ENCODE measurements at places on chromosomes 3 and 15.
A peak's percentile ranks its signal among the peaks of the same experiment; 100 is the strongest.

- no peak for DNase-seq
These were observed 658.4 kb upstream of the NECTIN3 start for GRCh38 chr3:110413266-110413665.

DNA sequence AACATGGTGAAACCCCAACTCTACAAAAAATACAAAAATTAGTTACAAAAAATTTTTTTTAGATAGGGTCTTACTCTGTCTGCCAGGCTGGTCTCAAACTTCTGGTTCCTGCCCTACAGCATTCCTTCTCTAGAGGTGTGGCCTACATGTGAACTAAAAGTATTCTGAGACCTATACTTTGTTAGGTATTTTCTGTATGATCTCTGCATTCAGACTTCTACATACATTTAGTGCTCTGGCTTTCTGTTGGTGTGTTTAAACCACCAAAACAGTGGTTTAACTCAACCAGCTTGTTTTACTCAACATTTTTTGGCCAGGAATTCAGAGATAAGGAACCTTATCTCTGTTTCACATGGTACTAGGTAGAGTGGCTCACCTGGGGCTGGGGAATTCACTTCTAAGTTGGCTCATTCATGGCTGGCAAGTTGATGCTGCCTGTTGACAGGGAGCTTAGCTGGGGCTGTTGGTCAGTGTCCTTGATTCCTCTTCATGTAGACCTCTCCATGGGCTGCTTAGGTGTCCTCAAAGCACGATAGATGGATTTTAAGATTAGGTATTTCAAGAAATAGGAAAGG, 41.4 kb upstream of the BSN start:
- no peak for DNase-seq

DNA sequence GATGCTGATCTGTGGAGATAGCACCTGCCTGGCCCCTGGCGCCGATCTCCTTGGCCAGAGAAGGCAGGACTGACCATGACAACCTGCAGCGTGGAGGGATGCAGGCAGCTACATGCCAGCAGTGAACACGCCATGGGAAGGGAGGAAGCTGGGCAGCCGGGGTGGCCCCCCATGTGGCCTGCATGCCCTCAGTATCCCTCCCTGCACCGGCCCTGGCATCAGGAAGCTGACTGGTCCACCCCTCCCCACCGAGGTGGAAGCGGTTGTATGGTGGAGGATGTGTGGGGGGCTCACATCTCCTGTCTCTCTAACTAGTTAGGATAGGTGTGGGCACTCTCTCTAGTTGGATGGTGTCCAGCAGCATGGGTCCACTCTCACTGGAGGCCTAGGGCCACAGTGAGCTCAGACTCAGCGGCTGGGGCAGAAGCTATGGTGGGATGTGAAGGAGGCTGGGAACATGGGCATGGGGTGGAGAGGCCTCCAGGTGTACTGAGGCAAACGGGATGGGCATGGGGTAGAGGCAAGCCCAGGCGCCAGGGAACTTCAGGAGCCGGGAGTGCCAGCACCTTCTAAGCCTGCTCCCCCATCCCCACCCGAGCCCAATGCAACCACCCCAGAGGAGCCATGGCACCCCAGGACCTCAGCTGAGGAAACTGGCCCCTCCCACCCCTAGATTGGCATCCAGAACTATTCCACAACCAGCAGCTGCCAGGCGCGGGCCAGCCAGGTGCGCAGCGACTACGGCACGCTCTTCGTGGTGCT, 1.8 kb upstream of the ABTB1 start:
- DNase-seq = no peak

- peak; percentile 28 for DNase-seq
These were observed 2.5 kb downstream of the ARHGAP31 start for GRCh38 chr3:119296727-119297122.

DNA sequence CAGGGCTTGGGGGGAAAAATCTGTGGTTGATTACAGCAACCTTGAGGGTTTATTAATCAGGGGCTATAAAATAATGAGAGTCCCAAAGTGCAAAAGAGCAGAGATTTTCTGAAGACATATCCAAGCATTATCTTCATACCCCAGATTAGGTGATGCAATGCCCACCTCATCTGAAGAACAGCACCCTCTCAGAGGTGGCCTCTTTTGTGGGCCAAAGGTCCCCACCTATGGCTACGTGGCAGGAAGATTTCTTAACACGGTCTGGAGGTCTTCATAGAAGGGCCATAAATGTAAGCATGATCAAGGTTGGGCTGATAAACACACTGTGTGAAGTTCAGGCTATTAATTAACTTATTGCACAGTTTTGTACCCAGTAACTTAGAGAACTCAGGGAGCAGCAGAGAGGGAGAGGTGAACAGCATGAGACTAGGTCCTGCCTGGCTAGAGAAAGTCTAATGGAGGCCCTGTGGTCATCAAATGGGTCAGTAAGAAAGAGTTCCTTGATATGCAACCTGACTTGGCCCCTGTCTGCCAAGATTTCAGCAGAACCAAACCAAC, 29.6 kb upstream of the RBP2 start:
- DNase-seq = no peak

GRCh38 chr3:166223120-166223519, 385.9 kb upstream of the BCHE start:
- no peak for DNase-seq

DNA sequence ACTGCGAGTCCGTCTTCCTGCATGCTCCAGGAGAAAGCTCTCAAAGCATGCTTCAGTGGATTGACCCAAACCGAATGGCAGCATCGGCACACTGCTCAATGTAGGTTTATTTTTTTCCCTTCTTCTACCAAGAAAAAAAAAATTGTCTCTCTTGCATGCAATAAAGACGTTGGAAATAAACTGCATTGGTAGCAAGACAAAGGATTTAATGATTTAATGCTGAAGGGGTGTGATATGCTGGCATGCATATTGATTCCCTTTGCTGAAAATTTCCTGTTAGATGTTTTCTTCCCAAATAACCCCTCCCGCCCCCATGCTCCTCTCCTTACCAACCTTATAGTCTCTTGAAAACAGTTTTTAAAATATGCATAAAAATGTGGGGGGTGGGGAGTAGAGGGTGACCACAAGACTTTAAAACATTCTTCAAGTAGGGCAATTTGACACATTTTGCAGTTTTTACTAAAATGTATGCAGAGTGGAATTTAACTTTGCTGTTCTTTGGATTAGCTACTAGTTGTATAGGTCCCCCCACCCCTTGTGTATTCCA, 799 bp downstream of the RARB start:
- no peak for DNase-seq

DNA sequence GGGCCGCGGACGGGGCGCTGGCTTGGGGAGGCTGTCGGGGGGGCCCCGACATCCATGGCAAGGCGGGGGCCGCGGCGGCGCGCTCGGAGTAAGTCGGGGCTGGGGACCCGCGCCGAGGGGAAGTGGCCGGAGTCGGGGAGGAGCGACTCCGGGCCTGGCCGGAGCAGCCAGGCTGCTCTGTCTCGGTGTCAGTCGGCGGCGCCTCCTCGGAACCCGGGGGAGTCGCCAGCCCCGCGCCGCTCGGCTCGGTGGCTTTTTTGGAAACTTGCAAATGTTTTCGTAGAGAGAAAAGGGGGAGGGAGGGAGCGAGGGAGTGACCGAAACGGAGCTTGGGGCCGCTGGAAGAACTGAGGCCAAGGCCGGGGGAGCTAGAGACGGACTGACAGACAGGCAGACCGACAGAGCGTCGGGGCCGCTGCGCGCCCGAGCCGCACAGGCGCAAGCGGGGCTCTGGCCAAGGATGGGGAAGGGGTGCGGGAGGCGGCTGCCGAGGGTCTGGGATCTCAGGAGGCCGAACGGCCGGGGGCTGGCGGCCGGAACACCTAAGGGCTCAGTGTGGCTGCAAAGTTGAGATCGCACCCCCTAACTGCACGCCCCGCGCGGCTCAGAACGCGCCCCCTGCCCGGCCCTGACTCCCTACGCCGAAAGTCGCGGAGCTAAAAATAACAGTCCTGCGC, 5.0 kb downstream of the PTH1R start:
- DNase-seq = no peak

DNA sequence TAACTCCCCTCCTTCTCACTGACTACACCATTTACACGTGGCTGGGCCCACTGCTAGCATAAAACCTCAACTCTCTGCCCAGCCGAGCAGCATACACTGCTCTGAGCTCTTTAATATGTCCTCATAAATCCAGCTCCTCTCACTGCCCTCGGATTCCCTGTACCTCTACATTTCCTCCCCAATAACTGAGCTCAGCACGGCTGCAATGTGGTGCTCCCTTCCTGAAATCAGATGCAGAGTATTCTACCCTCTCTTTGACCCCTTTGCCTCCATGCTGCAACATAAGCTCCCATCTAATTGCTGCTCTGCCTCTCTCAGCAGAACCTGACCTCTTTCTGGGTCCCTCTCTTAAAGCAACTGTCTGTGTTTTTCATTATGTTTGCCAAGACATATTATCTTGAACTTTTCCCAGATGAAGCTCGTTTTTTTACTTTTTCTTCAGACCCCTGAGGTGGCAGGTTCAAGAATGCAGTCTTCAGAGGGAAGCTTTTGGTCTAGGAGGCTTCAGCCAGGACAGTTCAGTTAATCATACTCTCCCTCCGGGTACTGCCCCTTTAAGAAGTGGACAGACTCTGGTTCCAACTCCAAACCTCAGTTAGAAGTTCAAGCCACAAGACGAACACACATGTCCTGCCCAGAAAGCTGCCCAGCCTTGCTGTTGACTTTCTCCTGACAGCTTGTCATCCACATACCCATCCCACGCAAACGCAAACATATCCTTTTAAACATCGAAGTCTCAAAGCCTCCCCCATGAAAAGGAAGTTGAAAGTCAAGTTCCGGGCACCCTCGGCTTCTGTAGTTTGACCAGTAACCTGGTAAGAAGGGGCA, 81.1 kb upstream of the NEO1 start:
- no peak for DNase-seq
